ENCODE measurements at places on chromosomes 12 and 14. TPM values are rescaled to one million over a fixed set of nuclear protein-coding genes. Genes with fewer than 3 reads are reported as not detected.

RNASE7 gene
- not detected for total RNA-seq

ACOT6 gene
- total RNA-seq, result not detected

CLEC9A gene
- not detected for total RNA-seq

TAS2R43 gene
- total RNA-seq, result not detected

GRCh38 chr12:119666900-119667576, 895 bp upstream of the PRKAB1 start:
- no peak for DNase-seq

- DNase-seq, result no peak
Observed at GRCh38 chr12:27334042-27334720, 1.5 kb downstream of the BMAL2 start.

DNA sequence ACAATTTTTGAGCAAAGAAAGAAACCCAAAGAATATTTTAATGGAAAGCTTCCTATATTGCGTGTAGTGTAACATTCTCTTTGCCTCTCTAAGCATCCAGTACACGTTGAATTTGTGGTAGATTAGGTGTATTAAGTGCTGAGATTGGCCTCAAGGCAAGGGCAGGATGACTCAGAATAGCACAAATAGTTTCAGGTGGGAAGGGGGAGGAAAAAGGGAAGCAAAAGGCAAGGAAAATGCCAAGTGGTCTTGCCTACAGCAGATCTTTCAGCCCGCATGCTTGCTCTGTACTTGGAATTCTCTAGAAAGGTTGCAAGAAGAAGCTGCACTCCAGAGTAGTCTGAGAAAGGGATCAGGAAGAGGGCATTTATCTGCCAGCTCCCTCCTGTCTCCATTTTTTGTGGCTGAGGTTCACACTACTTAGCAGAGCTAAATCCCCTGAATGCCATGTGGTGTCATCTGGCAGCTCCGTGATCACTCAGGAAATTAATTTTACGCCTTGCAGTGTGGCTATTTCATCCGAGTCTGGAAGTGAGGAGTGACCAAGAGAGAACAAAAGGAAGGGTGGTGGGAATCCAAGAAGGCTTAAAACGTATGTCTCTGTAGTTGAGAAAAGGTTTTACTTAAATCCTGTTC, 28.5 kb downstream of the CDKN1B start:
- no peak for DNase-seq

- no peak for DNase-seq
Observed at GRCh38 chr14:79992407-79993198, 218.7 kb downstream of the DIO2 start.
